ENCODE measurements at places on chromosomes 16 and 17.

DNA sequence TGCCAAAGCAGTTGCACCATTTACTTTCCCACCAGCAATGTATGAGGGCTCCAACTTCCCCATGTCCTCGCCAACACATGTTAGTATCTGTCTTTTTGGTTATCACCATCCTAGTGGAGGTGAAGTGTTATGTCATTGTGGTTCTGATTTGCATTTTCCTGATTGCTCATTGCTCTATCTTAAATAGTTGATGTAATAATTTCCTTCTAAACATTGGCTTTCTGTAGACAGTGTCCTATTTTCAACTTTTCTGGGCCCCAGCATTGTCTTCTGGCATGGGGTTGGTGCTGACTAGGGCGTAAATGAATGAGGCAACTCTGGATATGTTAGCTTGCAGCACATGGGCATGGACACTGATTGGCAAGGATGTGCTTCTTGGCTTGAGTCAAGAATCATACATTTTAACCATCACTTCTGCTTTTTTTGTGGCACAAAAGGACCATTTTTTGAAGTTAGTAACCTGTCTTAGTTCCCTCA lies 25.1 kb downstream of the PLCG2 start:
- DNase-seq: no peak

GRCh38 chr16:64882078-64882784 lies 239.6 kb downstream of the CDH11 start:
- DNase-seq: no peak

- DNase-seq: no peak
Observed at GRCh38 chr17:74755533-74755932, 7.1 kb downstream of the NHERF1 start.

- DNase-seq: no peak
Observed at GRCh38 chr16:69818891-69819545, 56.9 kb downstream of the WWP2 start.

All from activated T-cell treated with anti-CD3 and anti-CD28 coated beads, Interleukin-2, amount 50 U/mL, for 72 hours (primary cell).